ENCODE measurements at places on chromosomes 11 and 22.

DNA sequence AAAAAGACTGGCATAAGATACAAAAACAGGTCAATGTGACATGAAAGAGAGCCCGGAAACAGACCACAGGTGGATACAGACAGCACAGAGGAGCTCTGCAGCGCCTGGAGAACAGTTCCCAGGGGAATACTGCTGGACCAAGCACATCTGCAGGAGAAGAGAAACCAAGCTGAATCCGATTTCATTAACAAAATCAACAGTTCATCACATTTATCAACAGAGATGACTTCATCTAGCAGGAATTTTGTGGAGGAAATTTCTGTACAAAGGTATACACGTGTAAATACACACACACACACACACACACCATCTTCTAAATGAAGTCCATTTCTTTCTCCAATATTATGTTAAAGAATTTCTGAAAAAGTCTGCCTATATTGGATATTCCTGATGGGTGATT is 17.1 kb downstream of the YPEL1 start:
- DNase-seq: no peak

- DNase-seq: no peak
Observed at GRCh38 chr11:102199673-102200072, 89.4 kb downstream of the YAP1 start.

GRCh38 chr11:101723371-101723770 is 139.6 kb upstream of the TRPC6 start:
- no peak for DNase-seq

GRCh38 chr11:10809373-10810160 is 841 bp upstream of the EIF4G2 start:
- DNase-seq: peak; percentile 45

DNA sequence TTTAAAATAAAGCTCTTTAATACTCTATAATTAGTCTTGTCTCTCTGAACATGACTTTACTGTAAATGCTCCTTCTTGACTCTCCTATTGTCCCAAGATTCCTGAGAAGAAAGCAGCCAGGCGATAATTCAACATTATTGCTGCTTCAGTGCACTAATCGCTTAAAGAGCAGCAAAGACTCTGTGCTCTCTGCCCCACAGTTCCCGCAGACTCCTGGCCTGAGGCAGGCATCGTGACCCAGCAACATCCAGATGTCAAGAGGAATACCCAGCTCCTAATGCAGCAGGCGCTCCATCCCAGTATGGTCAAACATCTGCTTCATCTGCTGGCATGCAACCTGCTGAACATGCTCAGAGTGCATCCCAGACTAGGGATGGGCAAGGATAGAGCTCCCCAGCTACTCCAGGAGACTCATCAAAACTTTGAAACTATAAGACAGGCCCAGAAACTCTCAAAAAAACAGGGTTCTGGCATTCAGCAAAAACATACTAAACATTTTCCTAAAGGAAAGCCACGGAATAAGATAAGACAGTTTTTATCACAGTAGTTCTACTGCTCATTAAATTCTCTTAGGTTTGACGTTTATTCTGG is 270.0 kb downstream of the SOX6 start:
- DNase-seq: no peak

DNA sequence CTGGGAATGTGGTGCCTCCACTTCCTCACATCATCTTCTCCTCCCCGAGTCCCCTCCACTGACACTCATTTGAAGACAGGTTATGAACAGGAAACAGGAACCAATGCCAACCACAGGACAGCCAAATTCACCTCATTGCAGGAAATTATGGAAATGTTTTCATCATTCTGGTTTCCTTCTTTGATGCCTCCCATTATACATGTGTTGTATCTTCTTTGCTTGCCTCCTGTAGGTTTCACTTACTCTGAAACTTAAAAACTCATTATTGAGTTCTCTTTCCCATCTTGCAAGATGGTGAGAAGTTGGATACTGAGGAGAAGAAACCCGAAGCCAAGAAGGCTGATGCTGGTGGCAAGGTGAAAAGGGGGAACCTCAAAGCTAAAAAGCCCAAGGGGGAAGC is 108.5 kb downstream of the PHF21B start:
- DNase-seq: no peak

- no peak for DNase-seq
Observed at GRCh38 chr11:235609-235996, 539 bp downstream of the SIRT3 start.
